ENCODE measurements at places on chromosomes 1 and 21.

- no peak for DNase-seq
Observed at GRCh38 chr1:236604905-236605806, 840 bp upstream of the HEATR1 start.

- DNase-seq = no peak
Observed at GRCh38 chr1:170200161-170200560, 54.4 kb downstream of the NTMT2 start.

GRCh38 chr1:182860658-182861057 is 21.5 kb downstream of the DHX9 start:
- no peak for DNase-seq

DNA sequence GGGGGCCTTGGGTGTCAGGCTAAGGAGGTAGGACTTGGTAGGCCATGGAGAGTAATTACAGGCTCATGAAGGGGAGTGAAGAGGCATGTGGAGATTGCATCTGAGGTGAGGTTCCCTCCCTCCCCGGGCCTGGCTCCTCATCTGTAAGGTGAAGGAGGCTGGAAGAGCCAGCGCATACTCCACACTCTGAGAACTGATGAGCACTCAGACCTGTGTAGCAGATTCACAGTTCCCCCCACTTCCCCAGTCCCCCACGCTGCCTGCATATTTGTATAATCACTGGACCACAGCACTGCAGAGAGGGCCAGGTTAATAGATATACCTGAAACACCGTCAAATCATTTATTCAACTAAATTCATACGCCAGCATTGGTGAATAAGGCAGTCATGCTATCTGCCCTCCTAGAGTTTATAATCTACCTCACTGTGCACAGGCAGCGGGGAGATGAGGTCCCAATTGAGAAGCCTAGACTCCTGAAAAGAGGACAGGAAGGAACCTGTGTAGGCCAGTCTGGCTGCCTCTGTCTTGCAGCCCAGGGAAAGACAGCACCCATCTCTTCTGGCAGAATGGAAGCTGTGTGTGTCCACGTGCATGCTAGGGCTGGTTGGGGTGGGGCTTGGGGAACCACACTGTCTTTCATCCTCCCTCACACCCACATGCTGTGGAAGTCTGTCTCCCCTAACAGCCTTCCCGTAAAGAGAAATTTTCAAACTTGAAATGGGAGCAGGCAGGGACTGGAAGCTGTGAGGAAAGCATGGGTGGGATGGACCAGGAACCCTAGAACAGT is 110.6 kb upstream of the ATP1A1 start:
- DNase-seq = peak; percentile 77

DNA sequence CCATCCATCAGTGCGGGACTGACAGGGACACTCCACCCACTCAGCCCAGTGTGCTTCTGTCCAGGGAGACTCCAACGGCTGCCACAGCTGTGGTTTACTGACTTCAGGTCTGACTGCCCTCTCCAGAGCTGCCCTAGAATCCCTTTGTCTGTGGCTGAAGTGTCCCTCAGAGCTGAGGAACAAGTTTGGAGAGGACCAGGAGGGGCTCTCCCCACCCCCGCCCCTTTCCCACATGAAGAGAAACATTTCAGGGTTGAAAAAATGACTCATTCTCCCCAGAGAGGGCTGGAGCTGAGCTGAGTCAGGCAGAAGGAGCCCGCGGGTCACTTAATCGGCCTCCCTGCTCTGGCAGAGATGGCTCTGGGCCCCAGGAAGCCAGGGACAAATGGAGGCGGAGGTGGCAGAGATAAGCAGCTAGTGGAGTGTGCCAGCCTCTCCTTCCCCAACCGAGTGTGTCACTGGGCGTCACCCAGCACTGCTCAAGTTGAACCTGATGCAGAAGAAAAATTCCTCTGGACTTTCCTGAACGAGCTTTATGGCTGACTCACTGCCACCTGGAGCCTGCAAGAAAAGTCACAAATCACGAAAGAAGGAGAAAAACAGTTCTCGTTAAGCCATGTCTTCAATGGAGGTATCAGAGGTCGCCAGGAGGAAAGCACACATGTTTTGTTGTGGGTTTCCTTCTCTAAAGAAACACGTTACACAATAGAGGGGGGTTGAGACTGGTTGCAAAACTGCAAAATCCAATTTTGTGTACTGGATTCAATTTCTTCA is 34.3 kb upstream of the ECE1 start:
- no peak for DNase-seq

DNA sequence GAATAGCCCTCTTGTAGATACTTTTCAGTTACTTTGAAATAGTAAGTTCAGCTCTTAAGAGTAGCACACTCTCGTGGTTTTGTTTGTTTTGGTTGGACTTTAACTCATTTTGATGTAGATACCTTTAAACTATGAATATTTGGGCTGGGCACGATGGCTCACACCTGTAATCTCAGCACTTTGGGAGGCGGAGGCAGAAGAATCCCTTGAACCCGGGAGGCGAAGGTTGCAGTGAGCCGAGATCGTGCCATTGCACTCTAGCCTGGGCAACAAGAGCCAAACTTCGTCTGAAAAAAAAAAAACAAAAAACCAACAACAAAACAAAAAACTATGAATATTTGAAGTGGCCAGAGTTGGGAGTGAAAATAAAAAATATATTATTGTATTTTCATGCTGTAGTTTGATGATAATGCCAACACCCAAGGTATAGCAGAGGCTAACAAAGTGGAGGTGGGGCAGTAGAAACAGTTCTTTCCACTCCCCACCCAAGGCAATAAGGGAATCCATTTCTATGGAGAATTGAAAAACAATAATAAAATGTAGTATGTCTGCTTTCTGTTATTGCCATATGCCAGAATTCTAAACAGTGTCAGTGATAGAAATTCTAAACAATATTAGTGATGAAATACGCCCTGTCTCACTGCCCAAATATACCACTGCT is 1.7 kb downstream of the ZNF326 start:
- no peak for DNase-seq

DNA sequence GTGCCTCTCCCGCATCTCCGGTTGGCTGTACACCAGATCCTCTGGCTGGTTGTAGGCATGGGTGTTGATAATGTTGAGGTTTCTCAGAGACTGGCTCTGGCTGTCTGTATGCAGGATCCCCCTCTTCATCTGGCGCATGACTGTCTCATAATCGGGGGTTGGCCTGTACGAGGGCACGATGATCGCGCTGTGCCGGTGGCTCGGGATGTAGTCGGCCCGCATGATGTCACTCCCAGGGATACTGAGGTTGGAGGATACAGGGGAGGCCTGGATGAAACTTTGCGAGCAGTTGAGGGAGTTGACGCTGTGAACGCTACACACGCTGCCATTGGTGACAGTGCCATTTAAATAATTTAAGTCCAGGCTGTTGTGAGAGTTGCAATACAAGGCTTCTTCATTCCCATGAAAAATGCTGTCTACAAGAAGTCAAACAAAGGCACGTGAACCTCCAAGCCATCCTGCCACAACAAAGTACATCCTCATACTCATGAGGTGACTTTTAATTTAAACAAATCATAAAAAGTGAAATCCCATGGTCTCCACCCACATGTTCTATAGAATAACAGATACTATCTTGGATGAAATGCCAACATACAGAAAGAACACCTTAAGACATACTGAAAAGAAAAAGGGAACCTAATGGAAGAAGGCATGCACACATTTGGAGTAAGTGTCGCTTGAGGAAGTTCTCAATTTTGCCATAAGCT is 103.6 kb downstream of the SMYD2 start:
- no peak for DNase-seq

GRCh38 chr21:45804809-45805313 is 161.3 kb downstream of the PCBP3 start:
- DNase-seq = no peak

Data from NCI-H526 (cell line).